ENCODE measurements at places on chromosomes 7 and 10.
A peak's percentile ranks its signal among the peaks of the same experiment; 100 is the strongest.

DNA sequence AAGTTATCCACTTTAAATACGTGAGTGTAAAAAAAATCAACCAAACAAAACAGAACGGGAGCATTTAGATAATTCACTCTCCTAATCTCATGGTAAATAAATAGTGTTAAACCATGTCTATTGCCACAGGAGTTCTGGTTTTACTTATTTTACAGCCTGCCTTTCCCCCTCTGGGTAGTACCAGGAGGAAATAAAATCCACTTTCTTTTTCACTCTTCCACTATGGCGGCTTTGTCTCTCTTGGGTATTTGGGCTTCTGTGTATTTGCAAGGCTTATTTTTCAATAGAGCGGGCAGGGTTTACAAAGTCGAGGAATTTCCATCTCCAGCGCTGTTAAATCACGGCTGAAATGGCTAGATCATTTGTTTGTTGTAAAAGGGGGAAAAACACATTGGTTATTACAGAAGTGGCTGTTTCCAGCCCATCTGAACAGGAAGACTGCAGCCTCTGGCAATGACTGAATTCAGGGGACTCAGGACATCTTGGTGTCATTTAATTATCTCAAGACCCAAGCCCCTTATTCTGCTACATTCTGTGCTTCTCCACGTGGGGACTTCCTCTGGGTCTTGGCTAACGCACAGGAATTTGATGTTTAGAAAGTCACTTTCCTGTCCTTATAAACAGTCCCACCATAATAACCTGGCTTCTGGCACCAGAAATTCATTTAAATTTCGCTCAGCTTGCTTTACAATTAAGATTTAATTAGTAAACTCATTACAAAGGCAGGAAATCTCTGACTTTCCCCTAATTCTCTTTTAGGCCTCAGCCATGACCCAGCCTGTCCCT lies 323.9 kb downstream of the GATA3 start:
- H3K36me3 ChIP-seq: no peaks in the 10 kb centered on the region
- H3K27me3 ChIP-seq: no peaks in the 10 kb centered on the region
- H3K4me1 ChIP-seq: no peaks in the 10 kb centered on the region
- DNase-seq: no peak

GRCh38 chr10:110529596-110530011 lies 31.9 kb downstream of the DUSP5 start:
- H3K27me3 ChIP-seq: no peaks in the 10 kb centered on the region
- peaks cover 41% of the 10 kb centered on the region for H3K4me1 ChIP-seq
- H3K27ac ChIP-seq: peak overlapping the region; percentile 70
- no peaks in the 10 kb centered on the region for H3K36me3 ChIP-seq
- no peak for DNase-seq
- H3K4me3 ChIP-seq: no peak overlapping the region

- DNase-seq: no peak
- no peak overlapping the region for H3K4me3 ChIP-seq
- no peaks in the 10 kb centered on the region for H3K27me3 ChIP-seq
- H3K36me3 ChIP-seq: no peaks in the 10 kb centered on the region
- no peak overlapping the region for H3K27ac ChIP-seq
These were observed 71.9 kb upstream of the DUSP5 start for GRCh38 chr10:110425684-110426293.

- peaks cover 13% of the 10 kb centered on the region for H3K4me1 ChIP-seq
- DNase-seq: peak; percentile 79
- no peak within 1 kb of the TSS for H3K27ac ChIP-seq
- H3K27me3 ChIP-seq: peaks cover 13% of the 10 kb centered on the region
- H3K36me3 ChIP-seq: no peaks in the 10 kb centered on the region
These were observed at the start of gene PON1 for GRCh38 chr7:95324431-95324830. PON1 (minus strand) TSS chr7:95324532; CDS start chr7:95324475, 57 bp downstream.

DNA sequence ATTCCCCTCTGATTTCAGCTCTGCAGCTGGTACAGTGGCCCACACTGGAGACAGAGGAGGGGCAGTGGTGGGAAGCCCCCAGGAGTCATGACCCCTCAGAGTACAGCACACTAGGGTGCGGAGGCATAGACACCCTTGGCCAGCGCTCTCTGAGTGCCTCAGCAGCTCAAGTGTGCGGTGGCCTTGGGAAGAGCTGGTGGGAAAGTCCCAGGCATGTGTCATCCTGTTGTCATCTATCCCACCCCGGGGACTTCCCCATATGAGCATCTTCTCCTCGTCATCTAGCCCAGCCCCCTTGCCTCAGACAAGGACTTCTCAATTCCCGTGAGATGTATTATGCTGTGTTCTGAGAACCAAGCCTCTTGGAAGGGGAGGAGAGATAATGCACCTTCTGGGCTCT lies 15.6 kb upstream of the PPIF start:
- no peak for DNase-seq
- peaks cover 6% of the 10 kb centered on the region for H3K4me1 ChIP-seq

- no peak overlapping the region for H3K27ac ChIP-seq
- no peaks in the 10 kb centered on the region for H3K4me1 ChIP-seq
- no peaks in the 10 kb centered on the region for H3K36me3 ChIP-seq
- H3K4me3 ChIP-seq: no peak overlapping the region
- peak; percentile 22 for DNase-seq
These were observed 122.2 kb downstream of the NPY start for GRCh38 chr7:24406053-24406788.

- no peak overlapping the region for H3K27ac ChIP-seq
- no peaks in the 10 kb centered on the region for H3K4me1 ChIP-seq
- H3K36me3 ChIP-seq: no peaks in the 10 kb centered on the region
- DNase-seq: no peak
- no peaks in the 10 kb centered on the region for H3K27me3 ChIP-seq
These were observed 573.9 kb downstream of the GATA3 start for GRCh38 chr10:8628351-8628750.

DNA sequence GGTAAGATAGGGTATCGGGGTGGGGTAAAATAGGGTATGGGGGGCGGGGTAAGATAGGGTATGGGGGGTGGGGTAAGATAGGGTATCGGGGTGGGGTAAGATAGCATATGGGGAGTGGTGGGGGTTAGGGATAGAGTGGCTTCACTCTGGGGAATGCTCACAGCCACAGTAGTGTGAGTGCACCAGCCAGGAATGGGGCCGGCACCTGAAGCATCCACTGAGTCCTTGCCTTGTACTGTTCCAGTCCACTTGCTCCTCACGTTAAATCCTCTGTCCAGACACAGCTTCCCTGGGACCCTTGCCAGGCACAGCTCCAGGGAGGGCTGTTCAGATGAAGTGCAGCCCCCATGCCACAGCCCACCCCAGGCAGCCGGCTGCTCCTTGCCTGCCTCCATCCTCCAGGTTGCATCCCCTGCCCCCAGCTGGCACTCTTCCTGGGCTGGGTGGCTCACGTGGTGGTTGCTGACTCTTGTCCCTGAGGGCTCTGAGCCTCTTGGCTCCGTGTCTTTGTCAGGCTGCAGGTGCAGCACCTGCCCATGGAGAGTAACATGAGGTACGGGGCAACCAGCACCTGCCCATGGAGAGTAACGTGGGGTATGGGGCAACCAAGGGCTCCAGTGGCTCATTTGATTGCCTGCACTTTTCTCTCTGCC lies 268.4 kb downstream of the TCERG1L start:
- H3K4me1 ChIP-seq: no peaks in the 10 kb centered on the region
- no peak for DNase-seq
- H3K4me3 ChIP-seq: no peak overlapping the region
- H3K36me3 ChIP-seq: no peaks in the 10 kb centered on the region

GRCh38 chr7:37198041-37198905 lies 250.4 kb downstream of the ELMO1 start:
- no peaks in the 10 kb centered on the region for H3K27me3 ChIP-seq
- no peak for DNase-seq
- H3K36me3 ChIP-seq: peaks cover 7% of the 10 kb centered on the region

- peak; percentile 79 for DNase-seq
- H3K4me3 ChIP-seq: no peak overlapping the region
- no peaks in the 10 kb centered on the region for H3K36me3 ChIP-seq
- no peak overlapping the region for H3K27ac ChIP-seq
These were observed 14.0 kb downstream of the LRGUK start for GRCh38 chr7:134140889-134141867.

- H3K36me3 ChIP-seq: no peaks in the 10 kb centered on the region
- H3K27me3 ChIP-seq: no peaks in the 10 kb centered on the region
- H3K4me1 ChIP-seq: no peaks in the 10 kb centered on the region
- no peak overlapping the region for H3K27ac ChIP-seq
These were observed 59.0 kb upstream of the KCNMA1 start for GRCh38 chr10:77696584-77696983.

DNA sequence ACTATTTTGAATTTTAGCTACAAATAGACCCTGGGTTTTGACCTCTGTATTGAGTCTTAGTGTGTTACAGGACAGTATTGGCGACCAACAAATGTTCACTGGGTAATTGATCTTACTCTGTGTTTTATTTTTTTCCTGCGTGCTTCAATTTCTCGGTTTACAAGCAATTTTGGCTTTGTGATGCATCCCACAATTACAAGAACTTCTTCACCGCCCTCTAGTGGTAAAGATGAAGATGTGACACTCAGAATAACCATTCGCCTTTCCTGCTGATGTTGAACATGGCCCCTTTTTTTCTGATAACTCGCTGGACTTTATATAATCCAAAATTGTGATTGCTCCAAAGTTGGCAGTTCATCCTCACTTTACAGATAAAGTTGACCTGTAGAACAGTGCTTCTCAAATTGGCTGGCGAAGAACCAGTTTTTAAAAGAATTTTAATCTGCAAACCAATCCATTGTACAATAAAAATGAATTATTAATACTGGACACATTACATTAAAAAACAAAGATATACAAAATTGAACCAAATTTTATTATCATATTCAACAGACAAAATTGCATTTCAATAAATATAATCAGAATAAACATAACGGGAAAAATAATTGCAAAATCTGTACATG lies 20.2 kb upstream of the SMC3 start:
- no peaks in the 10 kb centered on the region for H3K36me3 ChIP-seq
- DNase-seq: peak; percentile 80
- H3K4me1 ChIP-seq: peaks cover 4% of the 10 kb centered on the region
- H3K27ac ChIP-seq: no peak overlapping the region
- no peak overlapping the region for H3K4me3 ChIP-seq

GRCh38 chr7:126803990-126804389 lies 448.8 kb downstream of the GRM8 start:
- no peak for DNase-seq
- H3K27ac ChIP-seq: no peak overlapping the region
- no peaks in the 10 kb centered on the region for H3K27me3 ChIP-seq
- no peaks in the 10 kb centered on the region for H3K4me1 ChIP-seq
- no peaks in the 10 kb centered on the region for H3K36me3 ChIP-seq
- H3K4me3 ChIP-seq: no peak overlapping the region

DNA sequence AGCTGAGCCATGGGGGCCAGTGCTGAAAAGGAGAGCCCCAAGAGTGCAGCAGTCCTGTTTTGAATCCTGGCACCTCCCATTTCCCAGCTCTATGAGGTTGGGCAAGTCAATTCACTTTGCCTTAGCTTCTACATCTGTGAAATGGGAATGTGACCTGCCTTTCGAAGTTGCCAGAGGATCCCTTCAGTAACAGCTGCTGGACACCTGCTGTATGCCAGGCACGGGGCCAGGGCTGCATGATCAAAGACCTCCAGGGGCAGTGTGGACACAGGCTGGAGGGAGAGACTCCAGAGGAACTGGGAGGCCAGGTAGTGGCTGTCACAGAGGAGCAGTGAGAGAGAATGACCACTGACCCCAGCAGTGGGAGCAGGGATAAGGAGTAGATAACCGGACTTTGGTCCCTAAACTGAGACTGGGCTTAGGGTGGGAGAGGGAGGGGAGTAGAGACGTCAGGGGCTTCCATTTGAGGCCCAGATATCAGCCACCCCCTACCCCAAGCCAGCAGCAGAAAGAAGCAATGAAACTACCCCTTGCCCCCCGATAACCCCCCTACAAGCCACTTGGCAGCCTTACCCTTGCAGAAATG lies 45.2 kb downstream of the SRRM3 start:
- DNase-seq: no peak
- no peaks in the 10 kb centered on the region for H3K4me1 ChIP-seq
- peaks cover 23% of the 10 kb centered on the region for H3K27me3 ChIP-seq
- H3K36me3 ChIP-seq: no peaks in the 10 kb centered on the region
- H3K27ac ChIP-seq: no peak overlapping the region

GRCh38 chr7:19798986-19799385 lies 25.6 kb upstream of the TMEM196 start:
- no peaks in the 10 kb centered on the region for H3K36me3 ChIP-seq
- H3K27me3 ChIP-seq: no peaks in the 10 kb centered on the region
- H3K4me3 ChIP-seq: no peak overlapping the region
- no peak for DNase-seq

DNA sequence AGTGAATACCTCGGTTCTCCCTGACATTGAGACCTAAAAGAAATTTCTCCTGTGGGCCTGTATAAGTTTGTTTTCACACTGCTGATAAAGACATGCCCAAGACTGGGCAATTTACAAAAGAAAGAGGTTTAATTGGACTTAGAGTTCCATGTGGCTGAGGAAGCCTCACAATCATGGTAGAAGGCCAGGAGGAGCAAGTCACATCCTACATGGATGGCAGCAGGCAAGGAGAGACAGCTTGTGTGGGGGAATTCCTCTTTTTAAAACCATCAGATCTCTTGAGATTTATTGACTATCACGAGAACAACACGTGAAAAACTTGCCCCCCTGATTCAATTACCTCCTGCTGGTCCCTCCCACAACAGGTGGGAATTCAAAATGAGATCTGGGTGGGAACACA lies 6.7 kb downstream of the TMEM72 start:
- H3K27me3 ChIP-seq: no peaks in the 10 kb centered on the region
- H3K27ac ChIP-seq: no peak overlapping the region
- H3K36me3 ChIP-seq: no peaks in the 10 kb centered on the region
- peaks cover 14% of the 10 kb centered on the region for H3K4me1 ChIP-seq
- DNase-seq: no peak

DNA sequence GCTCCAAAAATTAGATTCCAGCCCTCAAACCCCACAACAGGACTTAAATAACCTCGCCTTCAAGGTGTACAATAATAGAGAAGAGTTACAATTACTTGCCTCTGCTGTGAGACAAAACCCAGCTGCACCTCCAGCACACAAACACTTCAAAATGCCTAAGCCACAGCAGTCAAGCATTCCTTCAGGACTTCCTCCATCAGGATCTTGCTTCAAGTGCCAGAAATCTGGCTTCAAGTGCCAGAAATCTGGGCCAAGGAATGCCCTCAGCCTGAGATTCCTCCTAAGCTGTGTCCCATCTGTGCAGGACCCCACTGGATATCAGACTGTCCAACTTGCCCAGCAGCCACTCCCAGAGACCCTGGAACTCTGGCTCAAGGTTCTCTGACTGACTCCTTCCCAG lies 1088.3 kb downstream of the SORCS3 start:
- H3K4me1 ChIP-seq: no peaks in the 10 kb centered on the region
- no peak for DNase-seq
- H3K27ac ChIP-seq: no peak overlapping the region
- H3K4me3 ChIP-seq: no peak overlapping the region

GRCh38 chr7:159092701-159093121 lies 52.0 kb downstream of the VIPR2 start:
- H3K4me1 ChIP-seq: no peaks in the 10 kb centered on the region
- no peak overlapping the region for H3K27ac ChIP-seq
- peaks cover 10% of the 10 kb centered on the region for H3K27me3 ChIP-seq
- no peaks in the 10 kb centered on the region for H3K36me3 ChIP-seq

GRCh38 chr10:133166828-133167692 lies 7.0 kb downstream of the KNDC1 start:
- no peaks in the 10 kb centered on the region for H3K36me3 ChIP-seq
- no peak overlapping the region for H3K27ac ChIP-seq

GRCh38 chr7:3973264-3973663 lies 672.2 kb downstream of the SDK1 start:
- DNase-seq: no peak
- H3K4me3 ChIP-seq: no peak overlapping the region
- peaks cover 14% of the 10 kb centered on the region for H3K27me3 ChIP-seq
